Ascending aorta (tissue), 2 donors: ENCODE measurements at places on chromosomes 7 and 10.

GRCh38 chr10:103665162-103665889 lies 171.8 kb downstream of the NEURL1 start:
- DNase-seq = no peak

GRCh38 chr7:143223784-143224183 lies 1.9 kb downstream of the TAS2R40 start:
- DNase-seq = no peak

GRCh38 chr10:78764436-78764835 lies 304.3 kb upstream of the ZMIZ1 start:
- DNase-seq = no peak

DNA sequence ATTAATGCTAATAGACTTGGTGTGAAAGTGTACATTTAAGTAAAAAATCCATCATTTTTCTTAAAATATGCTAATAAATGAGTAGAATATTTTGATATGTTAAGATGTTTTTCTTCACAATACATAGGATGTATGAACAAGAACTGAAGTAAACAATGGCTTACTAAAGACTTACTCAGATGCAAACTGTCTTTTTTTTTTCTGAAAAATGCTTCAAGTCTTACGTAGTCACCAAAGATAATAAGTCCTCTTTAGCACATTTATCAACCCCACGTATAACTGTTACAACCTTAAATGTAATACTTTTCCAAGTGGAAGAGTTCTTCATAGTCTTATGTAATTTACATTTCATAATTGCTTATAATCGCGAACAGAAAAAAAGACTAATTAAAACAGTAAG lies 54.8 kb downstream of the MDFIC start:
- DNase-seq = no peak

- no peak for DNase-seq
Observed at GRCh38 chr7:64876792-64877713, 26.0 kb upstream of the ZNF273 start.

DNA sequence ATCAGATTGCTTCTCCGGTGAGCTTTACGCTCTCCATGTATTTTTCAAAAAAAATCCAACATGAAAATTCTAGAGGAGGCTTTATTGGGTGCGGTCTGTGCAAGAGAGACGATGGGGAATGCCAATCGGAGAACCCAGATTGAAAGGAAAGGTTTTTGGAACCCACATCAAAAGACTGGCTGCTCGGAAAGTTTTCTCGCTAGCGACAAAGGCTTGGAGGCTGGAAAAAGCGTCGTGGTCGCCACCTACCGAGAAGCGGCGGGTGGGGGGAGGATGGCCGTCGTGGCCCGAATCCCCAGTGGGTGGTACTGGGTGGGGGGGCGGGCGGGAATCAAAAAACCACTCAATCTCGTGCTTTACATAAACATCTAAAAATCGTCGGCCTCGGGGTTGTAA lies 1.1 kb upstream of the GTF2I start:
- DNase-seq = peak; percentile 68

- no peak for DNase-seq
Observed at GRCh38 chr10:28046579-28046978, 47.7 kb upstream of the ODAD2 start.

- DNase-seq = no peak
Observed at GRCh38 chr7:90817151-90817550, 221.0 kb downstream of the CDK14 start.

DNA sequence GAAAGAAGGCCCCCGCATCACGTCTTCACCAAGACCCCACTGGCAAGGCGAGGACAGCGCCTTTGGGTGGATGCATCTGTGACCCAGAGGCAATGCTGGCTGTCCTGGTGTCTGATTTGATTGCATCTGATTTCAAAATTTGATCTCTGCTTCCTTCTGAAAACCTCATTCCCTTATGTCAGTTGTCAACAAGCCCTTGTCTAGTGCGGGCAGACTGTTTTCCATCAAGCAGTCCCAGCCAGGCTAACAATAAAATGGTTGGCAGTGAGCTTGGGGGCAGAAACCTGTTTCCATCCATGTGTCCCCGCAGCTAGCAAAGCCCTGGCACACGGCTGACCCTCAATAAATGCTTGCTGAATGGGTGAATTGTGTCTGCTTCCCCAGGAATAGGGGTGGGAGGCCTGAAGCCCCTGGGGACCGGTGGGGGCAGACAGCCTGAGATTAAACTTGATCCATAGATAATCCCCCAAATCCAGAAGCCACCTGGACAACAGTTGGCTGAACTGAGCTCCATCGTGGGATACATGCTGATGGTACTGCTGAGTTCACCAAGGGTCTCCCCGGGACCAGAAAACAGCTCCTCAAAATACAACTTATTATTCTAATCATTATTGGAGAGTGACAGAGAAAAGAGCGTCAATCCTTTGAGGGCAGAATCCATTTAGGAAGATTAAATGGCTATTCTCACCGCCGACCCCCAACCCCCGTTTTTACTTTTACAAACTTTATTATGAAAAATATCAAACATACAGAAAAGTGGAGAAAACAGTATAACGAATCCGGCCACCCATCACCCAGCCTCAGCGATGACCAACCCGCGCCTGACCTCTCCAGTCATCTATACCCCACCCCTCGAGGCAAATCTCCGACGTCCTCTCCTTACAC lies 912 bp upstream of the DUSP5 start:
- DNase-seq = no peak

DNA sequence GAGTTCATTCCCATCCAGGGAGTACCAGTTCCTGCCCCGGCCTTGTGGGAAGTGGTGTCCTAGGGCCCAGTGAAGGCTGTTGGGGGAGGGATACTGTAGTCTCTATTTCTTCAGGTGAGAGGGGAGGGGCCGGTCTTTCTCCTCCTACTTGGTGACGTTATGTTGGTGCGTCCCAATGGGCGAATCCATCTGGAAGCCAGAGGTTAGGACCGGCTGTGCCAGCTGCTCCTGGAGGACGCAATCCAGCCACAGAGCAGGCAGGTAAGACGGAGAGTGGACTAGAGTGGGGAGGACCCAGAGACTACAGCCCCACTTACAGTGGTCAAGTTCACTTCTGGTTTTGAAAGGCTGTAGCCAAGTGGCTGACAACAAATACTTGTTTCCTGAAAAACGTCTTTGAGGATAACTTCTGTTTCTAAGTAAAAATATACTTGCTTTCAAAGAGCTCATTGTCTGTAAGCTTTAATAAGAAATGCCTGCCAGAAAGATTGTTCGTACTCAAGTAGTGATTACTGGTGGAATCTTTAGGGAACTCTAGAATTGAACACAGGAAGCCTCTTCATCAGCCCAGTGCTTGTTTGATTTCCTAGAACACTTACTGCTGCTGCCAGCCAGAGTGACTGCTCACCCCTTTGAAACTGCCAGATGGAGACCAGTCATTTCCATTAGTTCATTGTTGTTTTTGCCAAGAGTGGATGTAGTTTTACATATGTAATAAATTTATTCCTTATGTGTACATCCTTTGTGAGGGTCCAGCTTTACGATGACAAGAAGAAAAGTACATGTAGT lies 25.4 kb downstream of the RBM33 start:
- DNase-seq = no peak

DNA sequence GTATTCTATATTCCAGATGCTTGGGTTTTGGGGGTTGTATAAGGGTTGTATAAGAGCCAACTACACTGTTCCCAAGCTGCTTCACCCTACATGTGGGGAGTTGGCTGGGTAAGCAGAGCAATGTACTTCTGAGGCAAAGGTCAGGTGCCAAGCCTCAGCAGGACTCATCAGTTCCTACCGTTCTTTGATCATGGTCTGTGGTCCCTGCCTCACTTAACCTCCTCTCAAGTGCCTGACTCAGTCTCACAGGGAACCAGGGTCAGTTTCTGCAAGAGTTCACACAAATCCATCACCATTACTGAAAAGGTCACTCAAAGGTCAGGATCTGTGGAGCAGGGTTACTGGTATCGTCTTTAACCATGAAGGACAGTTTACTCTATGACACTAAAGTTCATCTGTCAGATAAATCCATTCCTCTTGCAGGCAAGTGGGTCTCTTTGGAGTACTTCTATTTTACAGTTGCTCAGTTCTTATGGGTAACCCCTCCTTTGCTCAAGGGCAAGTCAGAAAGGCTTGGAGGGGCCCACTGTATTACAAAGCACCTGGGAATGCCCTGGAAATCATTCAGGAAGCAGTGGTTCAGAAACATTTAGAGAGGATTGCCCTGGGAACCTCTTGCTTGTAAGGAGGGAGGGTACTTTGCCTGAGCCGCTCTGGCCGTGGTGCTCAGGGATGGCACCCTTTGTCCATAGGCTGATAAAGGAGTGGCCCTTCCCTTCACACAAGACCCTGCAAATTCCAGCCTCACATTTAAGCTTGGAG lies 184.3 kb upstream of the CDCA7L start:
- DNase-seq = no peak

- DNase-seq = no peak
Observed at GRCh38 chr7:83534488-83534887, 114.5 kb downstream of the SEMA3E start.

DNA sequence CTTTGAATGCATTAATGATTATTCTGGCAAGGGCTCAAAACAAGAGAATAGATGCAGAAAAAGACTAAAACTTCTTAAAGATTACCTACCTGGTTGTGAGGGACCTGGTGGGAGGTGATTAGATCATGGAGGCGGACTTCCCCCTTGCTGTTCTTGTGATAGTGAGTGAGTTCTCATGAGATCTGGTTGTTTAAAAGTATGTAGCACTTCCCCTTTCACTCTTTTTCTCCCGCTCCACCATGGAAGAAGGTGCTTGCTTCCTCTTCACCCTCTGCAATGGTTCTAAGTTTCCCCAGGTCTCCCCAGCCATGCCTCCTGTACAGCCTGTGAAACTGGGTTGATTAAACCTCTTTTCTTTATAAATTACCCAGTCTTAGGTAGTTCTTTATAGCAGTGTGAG lies 226.6 kb downstream of the ARHGAP12 start:
- no peak for DNase-seq

- DNase-seq = no peak
Observed at GRCh38 chr7:152145853-152146466, 120.5 kb downstream of the GALNT11 start.

DNA sequence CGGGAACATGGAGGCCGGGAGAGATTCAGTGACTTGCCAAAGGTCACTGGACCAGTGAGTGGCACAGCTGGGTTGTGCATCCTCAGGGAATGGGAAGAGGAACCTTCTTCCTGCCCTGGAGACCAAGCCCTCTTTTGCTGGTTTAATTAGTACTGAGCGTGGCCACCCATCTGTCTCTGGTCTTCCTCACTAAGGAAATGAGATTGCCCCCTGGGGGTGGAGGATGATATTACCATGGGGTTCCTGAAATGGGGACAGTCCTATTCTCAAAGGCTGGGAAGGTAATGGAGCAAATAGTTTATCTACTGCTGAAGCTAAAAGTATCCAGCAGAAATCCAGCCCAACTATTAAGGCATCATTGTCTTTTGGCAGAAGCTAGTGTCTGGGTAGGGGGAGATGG lies 98.6 kb upstream of the FGFR2 start:
- no peak for DNase-seq

DNA sequence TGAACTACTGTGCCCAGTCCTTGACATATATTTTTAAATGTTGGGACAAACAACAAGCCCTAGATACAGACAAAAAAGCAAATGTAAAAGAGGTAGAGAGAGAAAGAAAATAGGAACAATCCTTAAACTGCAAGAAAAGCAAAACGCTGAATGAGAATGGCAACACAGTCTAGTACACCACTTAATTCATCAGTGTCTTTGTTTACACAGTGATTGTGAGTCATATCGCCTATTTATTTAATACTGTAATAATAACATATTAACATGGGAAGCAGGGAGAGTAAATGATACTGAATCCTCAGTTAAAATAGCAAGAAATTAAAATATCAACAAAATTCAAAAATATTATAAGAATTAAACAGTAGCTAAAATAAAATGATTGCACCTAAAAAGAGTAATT lies 9.8 kb upstream of the LRRTM3 start:
- no peak for DNase-seq

DNA sequence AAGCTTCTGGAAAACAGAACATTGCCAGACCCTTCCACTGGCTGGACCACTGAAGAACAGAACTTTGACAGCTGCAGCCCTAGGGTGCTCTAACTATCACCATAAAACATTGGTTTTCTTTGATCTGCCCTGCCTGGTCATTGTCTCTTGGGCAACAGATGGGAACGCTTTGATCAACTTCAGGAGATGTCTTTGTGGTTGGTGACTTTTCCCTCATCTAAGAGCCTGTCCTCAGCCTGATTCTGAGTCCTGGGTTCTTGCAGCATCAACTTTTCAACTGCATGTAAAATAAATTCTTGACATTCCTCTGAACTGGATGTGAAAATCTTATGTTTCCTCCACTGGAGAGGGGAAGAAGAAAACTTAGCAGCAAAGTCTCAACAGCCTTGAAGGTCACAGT lies 53.1 kb upstream of the ZNRF2 start:
- DNase-seq = no peak

DNA sequence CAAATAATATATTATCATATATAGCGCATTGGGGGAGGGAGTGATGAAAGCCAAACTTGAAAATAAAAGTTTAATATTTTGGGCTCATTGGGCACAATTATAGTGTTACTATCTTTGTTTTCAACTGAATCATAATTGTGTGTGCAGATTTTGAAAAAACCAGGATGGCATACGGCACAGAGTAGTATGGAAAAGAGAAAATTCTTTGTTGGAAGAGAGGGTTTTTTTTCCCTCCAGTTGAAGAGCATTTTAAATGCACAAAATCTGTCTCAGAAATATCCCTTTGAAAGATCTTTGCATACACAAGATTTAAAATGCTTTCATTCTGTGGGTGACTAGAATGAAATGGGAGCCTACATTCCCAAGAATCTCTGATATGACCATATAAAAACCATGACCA lies 269.6 kb downstream of the EXOC4 start:
- DNase-seq = no peak

GRCh38 chr7:143884969-143885559 lies 16.9 kb downstream of the TCAF1 start:
- no peak for DNase-seq

DNA sequence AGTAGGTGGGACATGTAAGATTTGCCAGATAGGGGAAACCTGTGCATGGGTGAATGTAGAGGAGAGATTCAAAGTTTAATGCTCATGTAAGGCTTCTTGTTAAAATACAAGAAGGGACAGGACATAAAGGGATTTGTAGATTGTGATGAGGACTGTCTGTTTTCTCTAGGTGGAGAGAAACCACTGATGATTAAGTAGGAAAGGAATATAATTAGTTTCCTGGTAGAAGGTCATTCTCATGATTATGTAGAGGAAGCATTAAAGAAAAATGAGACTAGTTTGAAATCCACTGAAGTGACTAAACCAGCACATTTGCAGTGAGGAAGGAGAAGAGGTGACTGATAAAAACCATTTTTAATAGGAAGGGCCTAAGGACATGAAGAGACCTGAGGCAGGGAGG lies 19.6 kb upstream of the MACC1 start:
- DNase-seq = no peak

DNA sequence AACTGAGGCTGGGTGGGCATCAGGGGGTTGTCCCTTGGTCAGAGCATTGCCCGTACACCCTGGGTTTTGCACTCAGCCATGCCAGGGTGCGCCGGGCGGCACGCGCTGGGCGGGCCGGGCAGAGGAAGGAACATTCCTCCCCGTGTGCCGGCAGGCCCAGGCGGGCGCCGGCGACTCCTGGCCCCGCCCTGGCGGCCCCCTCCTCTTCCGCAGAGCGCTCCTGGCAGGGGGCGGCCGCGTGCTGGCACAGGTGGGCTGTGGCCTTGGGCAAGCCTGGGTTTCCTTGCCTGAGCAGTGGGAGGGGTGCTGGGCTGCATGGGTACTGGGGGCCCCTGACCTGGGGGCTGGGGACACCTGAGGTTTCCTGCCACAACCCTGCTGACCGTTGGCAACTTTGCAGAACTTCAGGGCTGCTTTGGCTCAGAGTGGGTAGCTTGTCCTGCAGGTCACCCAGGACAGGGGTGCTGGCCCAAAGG lies 3.9 kb downstream of the LFNG start:
- no peak for DNase-seq

GRCh38 chr7:17289074-17289645 lies 9.3 kb upstream of the AHR start:
- DNase-seq = no peak

- no peak for DNase-seq
Observed at GRCh38 chr10:23886355-23886754, 322.6 kb upstream of the KIAA1217 start.
